ENCODE measurements at places on chromosomes 5 and 9.

DNA sequence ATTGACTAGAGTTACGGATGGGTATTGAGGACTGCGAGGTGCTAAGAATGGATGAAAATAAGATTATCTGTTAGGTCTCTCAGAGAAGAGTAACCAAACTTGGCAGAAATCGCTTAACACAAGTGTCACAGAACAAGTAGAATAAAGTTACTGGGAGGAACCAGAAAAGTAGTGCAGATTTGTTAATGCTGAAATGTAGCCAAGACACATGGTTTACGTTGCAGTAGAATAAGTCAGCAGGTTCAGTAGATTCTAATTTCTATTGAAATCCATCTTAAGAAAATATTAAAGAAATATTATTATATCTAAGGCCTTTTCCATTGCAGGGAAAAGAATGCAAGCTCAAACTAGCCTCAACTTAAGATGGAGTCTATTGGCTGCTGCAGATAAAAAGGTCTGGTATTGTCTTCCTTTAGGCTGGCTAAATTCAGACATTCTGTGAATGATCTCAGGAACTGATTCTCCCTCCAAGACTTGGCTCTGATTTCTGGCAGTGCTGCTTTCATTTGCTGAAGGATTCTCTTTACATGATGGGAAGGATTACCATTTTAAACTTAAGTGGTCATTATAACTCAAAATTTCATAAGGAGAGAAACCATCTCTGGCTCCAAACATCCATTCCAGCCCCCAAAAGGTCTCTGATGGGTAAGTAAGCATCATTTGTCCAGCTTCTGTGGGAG lies 314.9 kb downstream of the MARCHF11 start:
- no peak for DNase-seq

DNA sequence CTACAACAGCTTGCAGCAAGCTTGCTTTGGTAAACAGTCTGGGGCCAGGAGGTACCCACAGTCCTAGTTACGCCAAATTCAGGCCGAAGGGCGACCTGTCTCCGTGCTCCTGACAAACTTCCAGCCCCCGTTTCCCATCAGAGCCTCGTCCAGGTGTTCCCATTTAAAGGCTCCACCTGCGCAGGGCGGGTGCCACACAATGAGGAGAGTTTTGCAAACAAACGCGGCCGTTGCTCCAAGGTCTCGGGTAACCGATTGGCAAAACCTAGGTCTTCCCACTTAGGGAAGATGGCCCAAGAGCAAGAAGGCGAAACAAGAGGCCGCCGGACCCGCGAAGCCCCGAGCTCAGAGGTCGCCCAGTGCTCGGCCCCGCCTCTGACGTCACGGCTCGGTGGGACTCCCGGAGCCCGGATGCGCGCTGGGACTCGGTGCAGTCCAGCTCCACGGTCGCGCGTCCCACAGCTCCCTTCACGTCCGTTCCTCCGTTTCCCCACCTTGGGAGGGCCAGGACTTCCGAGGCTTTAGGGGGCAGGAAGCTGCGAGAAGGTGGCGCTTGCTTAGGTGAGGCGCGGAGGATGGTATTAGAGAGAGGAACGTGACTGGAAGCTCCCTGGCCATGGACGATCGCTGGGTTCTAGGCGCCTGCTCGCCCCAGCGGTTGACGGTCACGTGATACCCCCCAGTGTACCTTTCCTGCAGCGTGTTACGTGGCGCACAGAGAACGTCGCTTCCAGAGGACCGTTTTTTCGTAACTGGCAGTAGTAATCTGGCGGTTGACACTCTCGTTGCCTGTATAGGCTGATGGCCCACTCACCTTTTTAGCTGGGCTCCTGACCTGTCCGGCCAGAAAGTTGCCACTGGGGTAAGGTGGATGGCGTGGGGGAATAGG lies 41.8 kb upstream of the KDM4C start:
- no peak for DNase-seq

DNA sequence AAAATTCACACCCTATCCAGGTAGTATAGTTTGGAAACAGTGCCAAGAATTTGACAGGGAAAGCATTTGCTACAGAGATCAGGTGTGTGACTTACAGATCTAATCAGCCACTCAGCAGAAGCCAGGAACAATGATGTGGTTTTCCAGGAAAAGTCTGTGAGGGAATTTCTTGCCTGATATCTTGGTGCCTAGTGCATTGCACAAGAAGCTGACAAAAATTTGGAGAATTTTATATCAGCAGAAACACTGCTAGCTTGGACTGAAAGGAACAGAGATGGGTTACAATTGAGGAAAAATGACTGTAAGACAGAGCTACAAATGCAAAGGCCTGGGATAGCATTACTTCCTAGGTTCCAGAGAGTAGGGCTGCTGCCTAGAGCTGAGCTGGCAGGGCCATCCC lies 658.1 kb upstream of the CHD1 start:
- DNase-seq, result no peak

GRCh38 chr9:136544548-136544963 lies 1.3 kb downstream of the NOTCH1 start:
- DNase-seq, result no peak

GRCh38 chr5:159780246-159780645 lies 136.0 kb upstream of the ADRA1B start:
- no peak for DNase-seq

DNA sequence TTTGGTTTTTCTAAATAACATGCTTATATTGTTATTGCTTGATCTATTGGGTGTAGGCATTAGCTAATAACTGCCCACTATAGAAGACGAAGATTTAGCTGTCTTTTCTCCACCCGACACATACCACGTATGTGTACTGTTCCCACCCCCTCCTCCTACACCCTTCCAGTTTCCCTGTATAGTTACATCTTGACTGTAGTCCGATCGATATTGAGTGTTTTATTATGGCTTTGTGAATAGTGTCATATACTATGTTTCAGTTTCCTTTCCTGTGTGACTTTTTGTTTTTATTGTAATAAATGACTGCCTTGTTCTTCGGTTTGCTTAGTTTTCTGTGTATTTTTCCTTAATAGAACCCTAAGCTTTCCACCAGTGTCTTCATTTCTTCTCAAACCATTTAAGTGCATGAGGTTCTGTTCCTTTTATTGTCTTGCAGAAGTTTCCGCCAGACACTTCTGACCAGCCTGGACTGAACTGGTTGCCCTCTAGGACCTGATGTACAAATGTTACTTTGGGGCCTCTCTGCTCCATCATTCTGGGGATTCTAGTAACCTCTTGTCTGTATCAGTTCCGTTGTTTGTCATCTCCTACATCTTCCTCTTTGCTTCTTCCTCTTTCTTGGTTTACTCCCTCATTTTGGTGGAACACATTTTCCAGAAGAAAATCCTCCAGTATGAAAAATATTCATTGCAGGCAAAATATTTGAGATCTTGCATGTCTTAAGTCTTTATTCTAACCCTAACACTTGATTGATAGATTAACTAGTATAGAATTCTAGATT lies 61.8 kb downstream of the PRKACG start:
- DNase-seq, result no peak

GRCh38 chr9:7533376-7534090 lies 266.0 kb downstream of the DMAC1 start:
- no peak for DNase-seq

DNA sequence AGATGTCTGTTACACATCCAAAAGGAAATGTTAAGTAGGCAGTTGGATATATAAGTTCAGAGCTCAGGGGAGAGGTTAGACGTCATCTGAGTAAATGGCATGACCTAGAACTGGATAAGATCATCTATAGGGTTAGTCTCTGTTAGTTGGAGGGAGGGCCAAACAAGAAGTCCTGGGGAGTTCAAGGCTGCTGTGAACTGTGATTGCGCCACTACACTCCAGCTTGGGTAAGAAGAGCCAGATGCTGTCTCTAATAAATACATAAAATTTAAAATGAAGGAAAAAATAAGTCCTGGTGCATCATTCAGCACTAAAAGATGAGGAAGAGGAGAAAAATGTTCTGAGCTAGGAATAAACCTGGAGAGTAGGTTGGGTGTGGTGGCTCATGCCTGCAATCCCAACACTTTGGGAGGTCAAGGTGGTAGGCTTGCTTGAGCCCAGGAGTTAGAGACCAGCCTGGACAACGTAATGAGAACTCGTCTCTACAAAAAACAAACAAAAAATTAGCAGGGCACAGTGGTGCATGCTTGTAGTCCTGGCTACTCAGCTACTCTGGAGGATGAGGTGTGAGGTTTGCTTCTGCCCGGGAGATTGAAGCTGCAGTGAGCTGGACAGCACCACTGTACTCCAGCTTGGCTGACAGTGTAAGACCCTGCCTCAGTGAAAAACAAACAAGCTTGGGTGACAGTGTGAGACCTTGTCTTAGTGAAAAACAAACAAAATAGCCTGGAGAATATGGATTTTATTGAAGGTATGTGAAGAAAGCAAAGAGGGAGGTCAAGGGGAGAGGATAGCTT lies 123.6 kb downstream of the ACTBL2 start:
- DNase-seq, result no peak
